ENCODE measurements at places on chromosomes 3 and 15. TPM values are rescaled to one million over a fixed set of nuclear protein-coding genes. Genes with fewer than 3 reads are reported as not detected.

DNA sequence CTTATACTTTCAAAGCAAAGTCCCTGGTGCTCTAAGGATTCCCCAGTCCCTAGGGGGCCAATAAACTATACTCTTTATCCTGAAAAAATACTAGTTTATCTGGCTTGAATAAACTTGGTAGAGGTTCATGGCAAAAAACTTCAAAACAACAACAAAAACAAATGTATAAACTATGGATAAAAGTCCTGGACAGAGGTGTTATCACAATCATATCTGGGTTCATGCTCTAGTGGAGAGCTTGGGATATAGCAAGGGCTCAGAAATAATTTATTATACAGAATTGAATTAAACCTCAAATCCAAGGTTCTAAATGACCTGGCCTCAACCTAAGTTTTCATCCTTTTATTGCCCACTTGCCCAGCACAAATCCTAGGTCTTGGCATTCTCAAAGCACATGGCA is 98.6 kb upstream of the TRIM42 start:
- H3K4me3 ChIP-seq = no peak overlapping the region
- no peaks in the 10 kb centered on the region for H3K4me1 ChIP-seq
- no peak for DNase-seq
- no peaks in the 10 kb centered on the region for H3K36me3 ChIP-seq
- H3K27ac ChIP-seq = no peak overlapping the region
- H3K27me3 ChIP-seq = no peaks in the 10 kb centered on the region

DNA sequence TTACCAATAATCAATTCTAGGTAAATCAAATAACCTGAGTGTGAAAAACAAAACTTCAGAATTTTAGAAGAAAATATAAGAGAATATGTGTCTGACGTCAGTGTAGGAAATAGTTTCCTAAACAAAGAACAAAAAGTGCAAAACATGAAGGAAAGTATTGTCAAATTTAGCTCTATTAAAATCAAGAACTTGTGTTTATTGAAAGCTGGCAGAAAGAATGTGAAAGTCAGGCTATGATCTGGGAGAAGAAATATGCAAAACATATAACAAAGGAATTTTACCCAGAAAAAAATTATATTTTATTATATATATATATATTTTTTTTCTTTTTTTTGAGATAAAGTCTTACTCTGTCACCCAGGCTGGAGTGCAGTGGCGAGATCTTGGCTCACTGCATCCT is 129.1 kb upstream of the ANKRD28 start:
- no peak for DNase-seq
- H3K27ac ChIP-seq = no peak overlapping the region
- no peaks in the 10 kb centered on the region for H3K4me1 ChIP-seq

- peak; percentile 14 for DNase-seq
- H3K27ac ChIP-seq = no peak overlapping the region
- no peaks in the 10 kb centered on the region for H3K27me3 ChIP-seq
- peaks cover 12% of the 10 kb centered on the region for H3K4me1 ChIP-seq
- no peaks in the 10 kb centered on the region for H3K36me3 ChIP-seq
Observed at GRCh38 chr3:129343643-129344360, 65.1 kb downstream of the HMCES start.

- no peaks in the 10 kb centered on the region for H3K36me3 ChIP-seq
- H3K4me3 ChIP-seq = no peak overlapping the region
- no peaks in the 10 kb centered on the region for H3K27me3 ChIP-seq
- no peak overlapping the region for H3K27ac ChIP-seq
- no peaks in the 10 kb centered on the region for H3K4me1 ChIP-seq
- DNase-seq = no peak
Observed at GRCh38 chr3:111758642-111759041, 100.4 kb upstream of the PHLDB2 start.

DNA sequence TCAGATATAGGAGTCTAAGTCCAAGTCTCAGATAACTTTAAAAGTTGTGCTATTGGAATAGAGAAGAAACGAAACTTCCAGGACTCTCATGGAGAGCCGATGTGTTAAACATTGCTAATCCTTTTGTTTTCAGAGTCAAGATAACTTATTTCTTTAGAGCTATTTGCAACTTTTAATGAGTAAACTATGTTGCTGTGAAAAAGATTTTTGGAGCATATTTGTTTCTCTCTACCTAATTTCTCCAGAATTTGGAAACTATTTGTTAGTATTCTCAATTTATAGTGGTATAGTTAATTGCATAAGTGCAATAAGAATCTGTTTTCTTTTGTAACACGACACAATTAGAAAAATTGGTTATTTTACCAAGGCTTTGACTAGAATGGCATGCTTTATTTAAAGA is 588.9 kb downstream of the NTRK3 start:
- no peak overlapping the region for H3K4me3 ChIP-seq
- no peaks in the 10 kb centered on the region for H3K4me1 ChIP-seq
- H3K27ac ChIP-seq = no peak overlapping the region

The TIMP4 gene
- 25.4 TPM for total RNA-seq

GRCh38 chr3:168803536-168803935 is 707.8 kb upstream of the GOLIM4 start:
- no peaks in the 10 kb centered on the region for H3K36me3 ChIP-seq
- DNase-seq = no peak
- no peak overlapping the region for H3K4me3 ChIP-seq

DNA sequence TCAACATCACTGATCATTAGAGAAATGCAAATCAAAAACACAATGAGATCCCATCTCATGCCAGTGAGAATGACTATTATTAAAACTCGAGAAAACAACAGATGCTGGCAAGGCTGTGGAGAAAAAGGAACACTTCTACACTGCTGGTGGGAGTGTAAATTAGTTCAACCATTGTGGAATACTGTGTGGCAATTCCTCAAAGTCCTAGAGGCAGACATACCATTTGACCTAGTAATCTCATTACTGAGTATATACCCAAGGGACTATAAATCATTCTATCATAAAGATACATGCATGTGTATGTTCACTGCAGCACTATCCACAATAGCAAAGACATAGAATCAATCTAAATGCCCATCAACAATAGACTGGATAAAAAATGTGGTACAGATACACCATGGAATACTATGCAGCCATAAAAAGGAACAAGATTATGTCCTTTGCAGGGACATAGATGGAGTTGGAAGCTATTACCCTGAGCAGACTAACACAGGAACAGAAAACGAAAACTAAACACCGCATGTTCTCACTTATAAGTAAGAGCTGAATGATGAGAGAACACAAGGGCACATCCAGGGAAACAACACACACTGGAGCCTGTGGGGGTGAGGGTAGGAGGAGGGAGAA is 15.2 kb upstream of the AVEN start:
- H3K4me3 ChIP-seq = no peak overlapping the region
- DNase-seq = no peak
- H3K36me3 ChIP-seq = no peaks in the 10 kb centered on the region
- H3K27ac ChIP-seq = no peak overlapping the region
- no peaks in the 10 kb centered on the region for H3K4me1 ChIP-seq

- H3K27me3 ChIP-seq = no peaks in the 10 kb centered on the region
- peak overlapping the region; percentile 12 for H3K27ac ChIP-seq
- peaks cover 16% of the 10 kb centered on the region for H3K4me1 ChIP-seq
- H3K36me3 ChIP-seq = no peaks in the 10 kb centered on the region
- peak; percentile 78 for DNase-seq
Observed at GRCh38 chr3:141659821-141660613, 78.1 kb upstream of the RNF7 start.

The LMAN1L gene
- not detected for total RNA-seq

GRCh38 chr3:170159459-170159858 is 22.1 kb downstream of the PHC3 start:
- H3K4me3 ChIP-seq = no peak overlapping the region
- peaks cover 2% of the 10 kb centered on the region for H3K4me1 ChIP-seq
- no peaks in the 10 kb centered on the region for H3K27me3 ChIP-seq
- no peak overlapping the region for H3K27ac ChIP-seq

- H3K27me3 ChIP-seq = no peaks in the 10 kb centered on the region
- H3K4me1 ChIP-seq = no peaks in the 10 kb centered on the region
- DNase-seq = no peak
- no peak overlapping the region for H3K27ac ChIP-seq
- no peak overlapping the region for H3K4me3 ChIP-seq
- no peaks in the 10 kb centered on the region for H3K36me3 ChIP-seq
Observed at GRCh38 chr3:155211266-155211665, 82.2 kb downstream of the STRIT1 start.

The PHLDB2 gene
- 33.8 TPM for total RNA-seq

The TJP1 gene
- 145 TPM for total RNA-seq

The IP6K1 gene
- total RNA-seq = 43.4 TPM

The USP19 gene
- total RNA-seq = 104 TPM

DNA sequence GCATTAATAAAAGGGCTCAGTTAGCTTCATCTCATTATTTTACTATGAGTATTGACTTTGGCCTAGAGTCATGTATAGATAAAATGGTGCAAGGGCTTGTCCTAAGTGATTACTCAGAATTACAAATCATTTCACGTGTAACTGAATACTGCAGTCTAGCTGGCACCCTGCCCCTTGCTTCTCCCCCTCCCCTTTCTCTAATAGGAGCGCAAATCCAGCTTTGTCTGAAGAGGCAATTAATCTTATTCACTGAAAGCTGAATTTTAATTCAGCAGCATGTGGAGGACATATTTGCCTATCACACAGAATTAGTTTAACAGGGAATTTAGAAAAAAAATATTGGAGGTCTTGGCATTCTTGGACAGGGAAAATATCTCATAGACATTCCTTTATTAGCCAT is 412.1 kb upstream of the DPH6 start:
- no peaks in the 10 kb centered on the region for H3K36me3 ChIP-seq
- no peak overlapping the region for H3K27ac ChIP-seq
- H3K4me3 ChIP-seq = no peak overlapping the region
- no peak for DNase-seq

The ADGRG7 gene
- total RNA-seq = not detected

DNA sequence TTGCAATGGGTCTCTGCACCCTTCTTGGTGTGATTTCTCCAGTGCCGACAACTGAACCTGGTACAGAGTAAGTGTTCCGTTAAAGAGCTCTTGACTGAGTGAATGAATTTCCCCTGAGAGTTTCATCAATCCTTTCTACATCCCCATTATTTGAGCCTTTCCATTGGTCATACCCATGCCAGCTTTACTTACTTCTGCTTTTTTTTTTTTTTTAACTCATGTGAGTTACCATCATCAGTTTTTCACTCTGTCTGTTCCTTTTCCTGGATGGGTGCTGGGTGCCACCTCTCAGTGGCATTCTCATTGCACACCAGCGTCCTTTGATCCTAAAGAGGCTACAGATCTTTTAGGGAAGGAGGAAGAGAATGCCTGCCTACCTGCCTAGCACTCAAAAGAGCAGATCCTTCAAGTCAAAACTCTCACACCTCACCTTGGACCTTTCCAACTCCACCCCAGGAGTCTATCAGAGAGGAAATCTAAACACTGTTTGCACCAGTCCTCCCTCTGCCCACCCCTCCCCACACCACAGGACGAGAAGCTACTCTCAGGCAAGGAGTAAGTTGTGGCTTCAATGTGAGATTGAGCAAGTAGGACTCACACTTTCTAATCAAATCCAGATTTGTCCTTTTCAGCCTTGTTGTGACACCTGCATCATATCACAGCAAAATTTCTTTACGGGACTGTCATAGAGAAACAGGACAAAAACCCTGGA is 13.1 kb upstream of the USP3 start:
- H3K36me3 ChIP-seq = no peaks in the 10 kb centered on the region
- H3K27me3 ChIP-seq = no peaks in the 10 kb centered on the region
- no peak overlapping the region for H3K4me3 ChIP-seq
- peaks cover 14% of the 10 kb centered on the region for H3K4me1 ChIP-seq
- H3K27ac ChIP-seq = no peak overlapping the region
- no peak for DNase-seq

DNA sequence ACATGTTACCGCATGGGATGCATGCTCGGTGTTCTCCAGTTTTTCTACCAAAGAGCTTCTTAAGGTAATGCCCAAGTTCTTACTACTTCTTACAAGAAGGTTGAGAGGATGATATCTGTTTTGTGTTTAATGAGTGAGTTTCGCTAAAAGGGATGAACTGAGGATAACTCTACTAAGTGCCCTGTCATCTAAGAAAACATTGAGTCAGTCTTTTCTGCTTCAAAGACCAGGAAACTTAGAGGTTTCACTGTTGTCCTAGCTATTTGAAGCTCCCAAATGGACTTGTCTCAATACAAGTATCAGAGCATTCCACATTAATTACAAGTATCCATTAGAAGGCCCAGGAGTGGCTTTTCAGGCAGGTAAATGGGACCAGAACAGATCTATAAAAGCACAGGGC is 296.2 kb downstream of the KBTBD8 start:
- no peak overlapping the region for H3K27ac ChIP-seq
- DNase-seq = no peak
- H3K4me1 ChIP-seq = no peaks in the 10 kb centered on the region
- H3K27me3 ChIP-seq = no peaks in the 10 kb centered on the region
- H3K4me3 ChIP-seq = no peak overlapping the region
- no peaks in the 10 kb centered on the region for H3K36me3 ChIP-seq

GRCh38 chr3:88032245-88032644 is 26.6 kb downstream of the CGGBP1 start:
- H3K36me3 ChIP-seq = no peaks in the 10 kb centered on the region
- peaks cover 3% of the 10 kb centered on the region for H3K4me1 ChIP-seq
- peak overlapping the region; percentile 61 for H3K27ac ChIP-seq
- no peaks in the 10 kb centered on the region for H3K27me3 ChIP-seq

DNA sequence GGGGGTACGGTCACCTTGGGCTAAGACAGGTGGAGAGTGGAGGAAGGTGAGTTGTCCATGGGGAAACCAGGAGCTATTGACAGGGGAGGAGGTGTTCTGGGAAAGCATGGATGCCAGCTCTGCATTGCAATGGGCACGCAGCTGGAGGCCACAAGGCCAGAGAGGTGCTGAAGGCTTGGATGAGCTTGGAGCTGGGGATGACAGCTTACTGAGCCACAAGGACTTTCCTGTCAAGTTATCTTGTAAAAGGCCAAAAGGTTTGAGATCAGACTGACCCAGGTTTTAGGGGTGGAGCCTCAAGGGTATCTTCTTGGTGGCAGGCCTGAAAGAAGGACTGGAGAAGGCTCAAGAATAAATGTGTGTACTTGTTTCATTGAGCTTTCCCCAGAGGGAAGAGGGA is 115.2 kb downstream of the ASB7 start:
- H3K36me3 ChIP-seq = no peaks in the 10 kb centered on the region
- H3K4me1 ChIP-seq = peaks cover 24% of the 10 kb centered on the region
- no peak overlapping the region for H3K4me3 ChIP-seq
- no peak for DNase-seq
- H3K27me3 ChIP-seq = no peaks in the 10 kb centered on the region

The SCN11A gene
- 0.13 TPM for total RNA-seq

The CATSPER2 gene
- 7.6 TPM for total RNA-seq

- no peaks in the 10 kb centered on the region for H3K4me1 ChIP-seq
- no peak for DNase-seq
- H3K27ac ChIP-seq = no peak overlapping the region
- H3K27me3 ChIP-seq = no peaks in the 10 kb centered on the region
Observed at GRCh38 chr3:186185194-186185787, 76.4 kb upstream of the ETV5 start.

Data from thyroid gland (tissue), 4 donors.